ENCODE measurements at places on chromosomes 11 and 22.

DNA sequence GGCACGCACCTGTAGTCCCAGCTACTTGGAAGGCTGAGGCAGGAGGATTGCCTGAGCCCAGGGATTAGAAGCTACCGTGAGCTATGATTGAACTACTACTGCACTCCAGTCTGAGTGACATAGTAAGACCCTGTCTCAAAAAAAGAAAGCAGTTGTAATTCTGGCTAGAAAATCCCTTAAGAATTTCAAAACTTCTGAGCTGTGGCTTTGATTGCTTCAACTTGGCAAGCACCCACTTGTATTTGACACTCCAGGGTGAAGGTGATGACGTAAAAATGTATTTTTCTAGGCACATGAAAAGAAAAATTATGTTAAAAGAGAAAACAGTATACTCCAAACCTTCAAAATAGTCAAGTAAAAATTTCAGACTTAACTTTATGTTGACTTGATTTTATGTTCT lies 23.6 kb upstream of the ALKBH3 start:
- no peak for DNase-seq

GRCh38 chr11:27212248-27212780 lies 150.7 kb downstream of the CCDC34 start:
- DNase-seq = no peak

- no peak for DNase-seq
Observed at GRCh38 chr11:3853899-3854659, 1.4 kb upstream of the STIM1 start.

GRCh38 chr11:11534981-11535380 lies 86.8 kb downstream of the GALNT18 start:
- DNase-seq = no peak

- no peak for DNase-seq
Observed at GRCh38 chr11:106917973-106918372, 100.3 kb downstream of the GUCY1A2 start.

- no peak for DNase-seq
Observed at GRCh38 chr11:95108671-95109551, 19.3 kb downstream of the ENDOD1 start.

- no peak for DNase-seq
Observed at GRCh38 chr11:108654994-108655631, 9.8 kb upstream of the DDX10 start.

- DNase-seq = no peak
Observed at GRCh38 chr22:27597703-27598444, 203.7 kb downstream of the MN1 start.

DNA sequence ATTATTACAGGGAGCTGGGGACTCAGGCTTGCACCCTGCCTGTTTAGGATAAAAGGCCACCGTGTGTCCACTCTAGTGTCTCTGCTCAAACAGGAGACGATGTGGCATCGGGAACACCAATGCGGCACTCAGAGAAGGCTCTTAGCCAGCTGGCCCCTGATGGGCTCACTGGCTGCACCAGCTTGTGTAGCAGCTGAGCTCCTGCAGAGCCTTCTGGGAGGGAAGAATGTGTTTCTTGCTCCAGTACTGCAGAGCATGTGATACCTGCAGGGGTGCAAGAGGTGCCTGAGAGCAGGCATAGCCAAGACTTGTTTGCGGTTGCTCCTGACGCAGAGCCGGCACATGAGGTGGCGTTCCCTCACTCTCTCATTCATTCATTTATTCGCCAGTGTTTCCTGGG lies 44.4 kb upstream of the KCNQ1OT1 start:
- no peak for DNase-seq

DNA sequence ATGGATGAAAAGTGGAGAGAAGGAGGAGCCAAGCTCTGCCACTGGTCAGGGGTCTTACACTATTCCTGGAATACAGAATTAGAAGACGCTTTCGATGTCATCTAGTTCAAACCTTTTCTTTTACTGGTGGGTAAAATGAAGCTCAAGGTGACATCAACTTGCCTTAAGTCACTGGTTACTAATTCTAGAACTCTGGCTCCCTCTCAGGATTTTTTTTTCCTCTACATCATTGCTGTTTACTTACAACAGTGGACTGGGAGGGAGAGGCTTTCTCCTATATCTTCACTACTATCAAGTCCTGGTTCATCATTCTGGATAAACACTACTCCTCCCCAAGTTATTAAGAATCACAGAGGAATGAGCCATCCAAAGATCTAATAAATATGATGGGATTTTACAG lies 82.9 kb downstream of the ETS1 start:
- DNase-seq = no peak

DNA sequence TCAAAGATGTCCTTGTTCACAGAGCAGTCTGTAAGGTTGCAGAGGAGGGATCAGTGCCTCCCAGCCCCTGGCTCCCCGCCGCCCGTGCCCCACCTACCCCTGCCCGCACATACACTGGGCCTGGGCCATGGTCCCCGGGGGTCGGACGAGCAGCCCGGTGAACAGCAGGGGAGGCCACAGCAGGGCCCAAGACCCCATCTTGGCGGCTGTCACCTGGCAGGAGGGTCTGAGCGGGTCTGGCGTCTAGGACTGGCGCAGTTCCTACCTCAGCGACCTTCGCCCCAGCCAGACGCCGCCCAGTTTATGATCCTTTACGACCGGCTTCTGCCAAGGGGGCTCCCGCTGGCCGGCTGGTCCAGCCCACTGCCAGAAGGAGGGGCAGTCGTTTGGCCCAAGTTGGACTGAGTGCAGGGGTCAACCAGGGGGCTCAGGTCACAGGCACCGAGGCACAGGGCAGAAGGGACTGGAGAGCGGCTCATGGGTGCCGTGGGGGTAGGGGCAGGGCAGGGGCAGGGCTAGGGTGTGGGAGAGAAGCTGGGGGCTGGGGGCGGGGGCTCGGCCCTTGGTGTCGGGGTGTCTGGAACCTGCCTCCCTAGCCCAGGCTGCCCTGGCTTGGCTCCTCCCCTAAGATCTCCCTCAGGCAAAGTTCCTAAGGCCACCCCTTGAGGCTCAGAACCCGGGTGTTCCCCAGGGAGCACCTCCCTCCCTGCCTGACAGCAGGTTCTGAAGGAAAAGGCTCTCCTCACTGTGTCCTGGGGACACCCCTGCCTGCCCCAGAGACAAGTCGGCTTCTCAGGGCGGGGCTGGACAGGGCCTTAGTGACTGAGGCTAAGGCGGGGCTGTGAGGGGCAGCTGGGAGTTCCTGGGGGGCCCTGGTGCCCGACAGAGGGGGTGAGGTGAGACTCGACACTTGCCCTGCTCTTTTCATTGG lies at the start of gene CDHR5:
Gene CDHR5 (minus strand): TSS at position 251 of the 931 bp plus-strand sequence. CDS start 53 bp downstream, at position 198.
- DNase-seq = no peak

DNA sequence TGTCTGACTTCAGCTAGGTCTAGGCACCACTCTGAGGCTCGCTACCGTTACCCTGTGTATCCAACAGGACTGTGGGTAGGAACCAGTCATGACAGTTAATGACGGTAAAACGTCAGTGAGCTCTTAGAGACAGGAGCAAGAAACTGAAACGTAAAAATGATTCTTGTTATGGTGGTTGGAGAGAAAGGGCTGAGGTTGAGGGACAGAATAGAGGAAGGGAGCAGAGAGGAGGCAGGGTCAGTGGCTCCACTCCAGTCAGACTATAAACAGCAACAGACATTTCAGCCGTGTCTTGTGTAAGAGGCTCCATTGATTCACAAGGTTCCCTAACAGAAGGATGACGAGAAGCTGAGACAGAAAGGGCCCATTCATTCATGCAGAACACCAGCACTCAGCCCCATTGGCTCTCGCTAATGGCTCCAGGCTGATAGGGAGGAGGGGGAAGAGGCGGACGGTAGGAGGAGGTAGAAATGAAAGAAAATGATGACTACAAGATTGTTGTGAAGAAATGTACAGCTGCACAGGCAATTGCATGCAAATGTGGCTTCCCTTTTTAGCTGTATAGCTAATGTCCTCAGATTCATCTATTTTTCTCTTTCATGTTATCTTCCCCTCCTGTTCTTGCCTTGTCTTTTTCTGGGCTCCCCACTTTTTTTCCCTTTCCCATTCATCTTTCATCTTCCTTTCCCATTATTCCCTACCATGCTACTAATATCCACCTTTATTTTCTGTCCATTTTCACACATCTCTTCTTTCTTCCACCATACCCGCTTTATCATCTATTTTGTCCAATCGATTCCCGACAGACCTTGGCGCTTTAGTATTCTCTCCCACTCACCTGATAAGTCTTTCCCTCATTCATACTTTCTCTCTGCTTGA lies 34.3 kb downstream of the ETS1 start:
- no peak for DNase-seq

GRCh38 chr11:391117-392017 lies 2.6 kb upstream of the PKP3 start:
- DNase-seq = no peak

- DNase-seq = no peak
Observed at GRCh38 chr22:16933291-16934282, 74.4 kb downstream of the GAB4 start.

GRCh38 chr11:42232673-42233072 lies 773.2 kb upstream of the LRRC4C start:
- DNase-seq = no peak

DNA sequence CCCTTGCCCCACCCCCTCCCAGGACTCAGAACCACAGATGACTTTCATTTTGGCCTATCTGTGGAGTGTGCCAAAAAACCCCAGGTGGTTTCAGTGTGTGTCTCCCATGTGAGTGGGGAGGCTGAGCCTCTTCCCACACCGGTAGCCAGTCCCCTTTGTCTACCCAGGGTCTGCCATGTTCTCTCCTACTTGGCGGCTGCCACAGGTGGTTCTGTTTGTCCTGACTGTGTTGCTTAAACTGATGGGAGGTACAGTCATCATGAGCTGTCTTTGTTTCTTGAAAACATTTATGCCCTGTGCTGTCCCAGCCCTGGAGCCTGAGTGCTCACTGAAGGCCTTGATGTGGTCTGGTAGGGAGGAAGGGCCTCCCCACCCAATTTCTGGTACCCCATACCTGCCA lies 39.7 kb upstream of the SUSD2 start:
- DNase-seq = no peak

DNA sequence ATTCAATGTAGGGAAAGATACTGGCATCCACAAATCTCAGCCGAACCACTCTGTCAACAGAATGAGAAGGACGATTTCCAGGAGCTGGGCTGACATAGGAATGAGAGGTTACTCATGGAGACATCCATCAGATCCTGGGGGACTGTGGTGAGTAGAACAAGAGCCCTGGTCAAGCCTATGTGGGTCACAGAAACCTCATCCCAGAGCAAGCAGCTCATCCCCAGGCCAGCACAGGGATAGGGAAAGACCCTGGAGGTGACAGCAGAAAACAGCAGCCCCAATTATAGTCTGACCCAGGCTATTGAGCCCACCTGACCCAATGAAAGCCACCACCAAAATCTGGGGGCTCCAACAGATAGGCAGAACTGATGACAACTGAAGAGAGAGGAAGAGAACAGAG lies 128.0 kb upstream of the SERPIND1 start:
- DNase-seq = no peak

DNA sequence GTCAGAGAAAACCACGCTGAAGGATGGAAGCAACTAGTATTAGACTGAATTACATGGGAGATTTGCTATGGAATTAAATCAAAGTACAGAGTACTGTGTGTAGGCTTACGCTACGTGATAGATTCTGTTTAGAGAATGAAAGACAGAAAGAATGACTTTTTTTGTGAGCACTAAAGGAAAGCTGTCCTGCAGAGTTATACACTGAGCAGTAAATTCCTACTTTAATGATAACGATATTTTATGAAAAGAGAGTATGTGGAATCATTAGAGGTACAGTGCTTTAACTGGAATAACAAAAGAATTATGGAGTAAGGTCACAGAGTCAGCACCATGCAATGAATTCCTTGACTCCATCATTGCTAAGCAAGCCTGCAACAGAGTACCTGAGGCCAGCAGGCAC lies 295.3 kb upstream of the SYN3 start:
- DNase-seq = no peak

GRCh38 chr22:32752816-32753520 lies 48.5 kb upstream of the TIMP3 start:
- no peak for DNase-seq

- DNase-seq = no peak
Observed at GRCh38 chr11:74221816-74222215, 50.7 kb downstream of the PPME1 start.

DNA sequence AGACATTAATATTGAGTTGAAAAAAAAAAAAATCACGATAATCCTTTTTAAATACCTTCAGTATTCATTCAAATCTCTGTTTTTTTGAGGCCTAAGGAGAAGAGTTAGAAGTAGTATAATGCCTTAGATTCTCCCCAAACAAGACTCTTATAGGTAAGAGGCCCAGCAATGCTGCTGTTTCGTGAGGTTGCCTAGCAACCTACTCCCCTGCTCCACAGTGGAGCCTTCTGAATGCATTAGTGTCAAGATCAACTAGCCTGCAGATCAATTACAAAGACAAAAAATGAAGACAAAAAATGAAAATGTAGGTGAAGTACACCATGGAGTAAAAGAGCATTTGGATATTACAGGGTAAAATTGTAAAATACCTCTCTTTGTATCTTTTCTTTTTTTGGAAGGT lies 229.8 kb upstream of the LUZP2 start:
- no peak for DNase-seq

GRCh38 chr11:124582565-124582964 lies 12.8 kb downstream of the OR8A1 start:
- no peak for DNase-seq

- DNase-seq = no peak
Observed at GRCh38 chr11:118655486-118656190, 23.8 kb downstream of the TREH start.

All from stimulated activated CD4-positive, alpha-beta T cell treated with anti-CD3 and anti-CD28 coated beads, TNF-alpha, amount 100 ng/mL, for 1 hour (primary cell).